Stimulated activated CD4-positive, alpha-beta T cell treated with anti-CD3 and anti-CD28 coated beads, Interleukin-4, amount 100 ng/mL, for 1 hour (primary cell): ENCODE measurements at places on chromosomes 3 and 15.

DNA sequence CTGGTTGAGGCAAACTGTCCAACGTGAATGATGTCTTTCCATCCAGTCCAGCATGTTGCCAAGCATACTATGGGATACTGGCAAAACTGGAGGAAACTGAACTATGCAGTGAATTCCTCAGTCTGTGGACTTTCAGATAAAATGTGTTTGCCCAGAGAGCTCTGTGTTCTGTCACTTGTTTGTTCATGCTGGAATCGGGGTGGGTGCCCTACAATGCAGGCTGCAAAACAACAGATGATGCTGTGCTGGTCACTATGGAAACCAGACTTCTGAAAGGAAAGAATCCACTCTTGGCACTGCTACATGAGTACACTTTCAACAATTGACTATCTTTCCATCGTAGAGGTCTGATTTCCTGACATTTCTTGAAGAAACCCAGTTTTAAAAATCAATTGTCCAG lies 272.5 kb upstream of the ARHGEF26 start:
- DNase-seq: no peak

DNA sequence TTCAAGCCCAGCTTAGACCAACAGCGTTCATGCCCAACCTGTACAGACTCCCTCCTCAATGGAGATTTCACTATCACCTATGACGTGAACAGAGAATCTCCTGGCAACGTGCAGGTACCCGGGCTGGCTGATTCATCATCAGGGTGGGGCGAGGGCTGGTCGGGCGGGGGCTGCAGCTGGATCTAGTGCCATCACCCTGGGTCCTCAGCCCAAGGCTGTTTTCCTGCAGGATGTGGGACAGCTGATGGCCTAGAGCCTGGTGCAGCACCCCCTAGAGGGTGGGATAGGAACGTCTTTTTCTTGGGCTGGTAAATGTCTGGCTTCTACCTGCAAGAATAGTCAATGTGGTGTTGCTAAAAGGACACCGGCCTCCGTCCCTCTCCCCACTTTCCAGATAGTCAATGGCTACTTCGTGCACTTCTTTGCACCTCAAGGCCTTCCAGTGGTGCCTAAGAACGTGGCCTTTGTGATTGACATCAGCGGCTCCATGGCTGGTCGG lies 4.4 kb downstream of the ITIH3 start:
- no peak for DNase-seq

- DNase-seq: no peak
These were observed 44.6 kb upstream of the VPS8 start for GRCh38 chr3:184767377-184767776.

DNA sequence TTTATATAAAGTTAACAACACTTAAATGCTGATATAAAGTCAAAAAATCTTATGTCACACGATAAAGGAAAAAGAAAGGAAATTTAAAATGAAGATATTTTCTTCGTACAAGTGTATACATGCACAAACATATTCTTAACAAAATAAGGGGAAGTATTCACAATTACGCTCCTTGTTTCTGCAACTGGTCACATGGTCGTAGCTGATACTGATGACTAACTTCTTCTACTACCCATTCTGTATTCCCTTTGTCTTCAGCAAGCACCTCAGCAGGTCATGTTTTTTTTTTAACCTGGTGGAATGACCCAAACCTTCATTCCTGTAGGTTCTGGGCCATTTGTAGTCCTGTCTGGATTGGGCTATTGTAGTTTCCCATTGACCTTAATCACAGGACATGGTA lies 30.0 kb upstream of the CMTM8 start:
- no peak for DNase-seq

DNA sequence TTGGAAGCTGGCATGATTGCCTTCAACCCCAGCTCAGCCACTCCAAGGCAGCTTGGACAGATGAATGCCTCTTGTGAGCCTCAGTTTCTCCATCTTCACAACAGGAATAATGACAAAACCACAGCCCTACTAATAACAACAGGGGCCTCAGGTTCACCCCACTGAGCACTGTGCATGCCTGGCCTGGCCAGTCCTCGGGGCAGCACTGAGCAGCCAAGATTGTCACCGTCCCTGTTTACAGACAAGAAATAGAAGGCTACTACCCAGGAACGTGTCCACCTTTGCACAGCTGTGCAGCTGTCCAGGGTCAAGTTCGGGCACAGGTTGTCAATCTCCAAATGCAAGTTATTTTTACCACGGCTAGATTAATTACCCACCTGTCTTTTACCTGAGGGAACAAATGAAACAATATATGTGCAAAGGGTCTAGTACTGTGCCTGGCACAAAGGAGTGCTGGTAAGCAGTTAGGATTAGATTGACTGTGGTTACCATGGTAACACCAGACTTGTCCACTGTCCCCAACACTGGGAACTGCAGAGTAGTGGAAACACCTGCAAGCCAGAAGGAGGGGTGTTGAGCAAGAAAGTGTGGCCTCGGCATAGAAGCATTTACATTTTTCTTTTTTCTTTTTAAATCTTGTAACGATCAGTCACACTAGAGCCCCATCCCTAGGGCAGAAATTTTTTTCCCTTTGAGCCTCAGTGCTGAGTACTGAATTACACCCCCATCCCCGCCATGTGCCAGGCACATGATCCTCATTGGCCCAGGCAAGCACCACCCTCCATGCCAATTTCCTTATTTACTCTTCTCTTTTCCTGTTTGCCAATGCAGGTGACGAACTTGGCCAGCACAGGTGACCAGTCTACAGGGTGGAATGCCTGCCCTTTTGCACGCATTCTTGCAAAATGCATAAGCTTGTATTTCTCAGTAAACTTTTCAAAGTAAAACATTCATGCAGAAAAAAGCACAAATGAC lies 66.3 kb upstream of the SLC6A6 start:
- no peak for DNase-seq

- no peak for DNase-seq
These were observed 7.9 kb upstream of the PDE8A start for GRCh38 chr15:84973492-84974460.

DNA sequence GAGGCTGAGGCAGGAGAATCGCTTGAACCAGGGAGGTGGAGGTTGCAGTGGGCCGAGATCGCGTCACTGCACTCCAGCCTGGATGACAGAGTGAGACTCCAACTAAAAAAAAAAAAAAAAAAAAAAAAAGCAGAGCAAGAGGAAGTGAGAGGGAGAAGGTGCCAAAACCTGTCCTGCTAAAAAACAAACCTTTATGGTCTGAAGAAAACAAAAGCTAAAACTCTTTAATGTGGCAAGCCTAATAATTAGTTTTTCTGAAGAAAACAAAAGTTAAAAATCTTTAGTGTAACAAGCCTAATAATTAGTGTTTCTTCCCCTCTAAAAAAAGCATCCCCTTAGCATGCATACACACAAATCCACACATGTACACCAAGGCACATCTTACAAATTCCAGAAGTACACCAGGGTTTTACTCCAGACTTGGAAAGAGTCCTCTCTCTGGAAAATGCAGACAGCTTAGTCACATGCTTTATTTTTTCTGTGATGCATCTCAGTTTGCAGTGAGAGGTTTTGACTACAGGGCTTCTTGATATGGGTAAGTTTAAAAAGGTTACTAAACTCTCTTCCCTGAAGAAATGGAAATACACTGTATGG lies 65.9 kb downstream of the HACD2 start:
- DNase-seq: no peak

GRCh38 chr15:31471731-31472430 lies 145.2 kb downstream of the KLF13 start:
- DNase-seq: no peak

DNA sequence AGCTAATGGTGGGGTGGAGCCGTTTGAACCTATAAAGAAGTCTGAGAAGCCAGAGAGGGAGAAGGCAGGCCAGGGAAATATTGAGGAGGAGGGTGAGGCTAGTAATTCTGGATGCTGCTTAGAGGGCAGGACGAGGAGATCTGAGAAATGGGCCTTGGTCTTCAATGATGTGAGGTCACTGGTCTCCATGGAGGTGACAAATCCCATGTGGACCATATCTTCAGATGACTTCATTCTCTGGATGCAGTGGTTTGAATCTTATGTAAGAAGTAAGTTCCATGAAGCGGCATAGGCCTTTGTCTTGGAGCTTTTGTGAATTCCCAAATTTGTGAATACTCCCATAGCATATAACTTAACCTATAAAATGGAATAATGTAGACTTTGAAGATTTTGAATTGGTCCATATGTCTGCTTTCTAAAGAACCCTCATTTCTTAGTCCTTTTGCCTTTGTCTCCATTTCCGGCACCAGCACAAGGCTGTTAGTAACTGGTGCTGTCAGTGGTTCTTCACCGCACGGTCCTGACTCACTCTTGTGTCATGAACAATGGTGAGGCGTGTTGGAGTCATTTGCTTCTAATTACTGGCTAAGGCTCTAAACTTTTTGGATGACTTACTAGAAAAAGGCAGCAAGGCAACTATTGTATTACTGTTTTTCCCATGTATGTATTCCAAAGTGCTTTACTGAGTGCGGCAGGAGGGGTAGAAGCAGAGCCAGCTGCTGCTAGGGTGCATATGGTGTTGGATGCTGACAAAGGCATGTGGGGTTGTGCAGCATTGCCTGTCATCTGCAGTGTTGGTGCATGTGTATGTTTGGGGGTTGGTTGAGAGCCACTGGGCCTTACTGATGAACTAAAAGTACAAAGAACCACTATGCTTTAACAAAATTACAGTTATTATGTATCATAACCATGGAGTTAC lies 279.3 kb upstream of the C2CD4B start:
- no peak for DNase-seq

GRCh38 chr3:171133796-171134569 lies 107.5 kb upstream of the SLC2A2 start:
- no peak for DNase-seq

- no peak for DNase-seq
These were observed 67.2 kb downstream of the PEX5L start for GRCh38 chr3:179969525-179969924.

DNA sequence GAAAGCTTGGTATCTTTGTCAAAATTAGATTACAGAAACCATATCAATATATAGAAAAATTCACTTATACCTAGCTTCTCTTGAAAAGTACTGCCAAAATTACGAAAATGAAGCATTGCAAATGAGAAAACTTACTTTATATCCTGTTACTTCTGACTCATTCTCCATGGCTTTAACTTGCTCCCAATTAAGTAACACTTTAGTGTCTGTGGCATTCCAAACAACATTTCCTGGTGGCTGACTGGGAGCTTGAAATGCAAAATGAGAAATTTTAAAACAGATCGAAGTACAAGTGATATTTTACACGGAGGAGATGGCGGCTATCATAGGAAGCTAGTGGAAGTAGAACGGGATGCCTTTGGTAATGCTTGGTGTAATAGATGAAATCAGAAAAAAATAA lies 347.3 kb downstream of the CNTN3 start:
- DNase-seq: no peak
